Foreskin fibroblast (primary cell): ENCODE measurements at places on chromosomes 2 and 18.

- DNase-seq: no peak
Observed at GRCh38 chr2:85615413-85615728, 615 bp upstream of the USP39 start.

GRCh38 chr18:67586101-67586500, 69.6 kb upstream of the DSEL start:
- DNase-seq: no peak

DNA sequence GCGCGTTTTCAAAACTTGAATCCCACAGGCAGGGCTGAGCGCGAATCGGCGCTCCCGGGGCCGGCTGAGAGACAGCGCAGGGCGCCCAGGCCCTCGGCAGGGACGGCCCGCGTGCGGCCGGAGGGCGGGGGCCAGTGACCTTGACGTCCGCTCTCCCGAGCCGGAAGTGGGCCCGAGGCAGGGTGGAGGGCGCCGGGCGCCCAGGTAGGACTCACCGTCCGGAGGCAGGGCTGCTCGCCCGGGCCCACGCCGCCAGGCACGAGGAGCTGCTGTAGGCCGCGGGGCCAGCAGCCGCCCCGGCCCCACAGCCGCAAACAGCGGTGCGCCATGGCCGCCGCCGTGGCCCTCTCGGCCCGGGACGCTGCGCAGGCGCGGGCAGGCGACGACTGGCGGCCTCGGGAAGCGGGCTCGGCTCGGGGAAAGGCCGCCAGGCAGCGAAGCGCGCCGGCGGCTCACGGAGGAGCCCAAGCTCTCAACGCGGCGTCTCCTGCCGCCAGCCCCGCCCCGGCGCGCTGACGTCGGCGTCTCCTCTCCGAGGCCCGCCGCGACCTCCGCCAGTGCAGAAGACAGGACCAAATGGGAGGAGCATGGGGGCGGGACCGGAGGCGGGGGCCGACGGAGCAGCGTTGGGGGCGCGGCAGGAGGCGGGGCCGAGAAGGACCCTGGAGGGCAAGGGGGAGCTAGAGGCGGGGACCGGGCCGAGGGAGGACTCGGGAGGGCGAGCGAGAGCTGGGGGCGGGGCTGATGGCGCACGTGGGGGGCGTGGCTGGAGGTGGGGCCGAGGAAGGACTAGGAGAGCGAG, at the start of gene AFG3L2:
TSS of gene AFG3L2 (minus strand) at position 474 of the 802 bp plus-strand sequence. CDS start at position 329, 145 bp downstream.
- peak; percentile 100 for DNase-seq

GRCh38 chr2:84927275-84927627, 21.8 kb downstream of the TMSB10 start:
- DNase-seq: no peak

GRCh38 chr2:209648714-209649113, 122.9 kb upstream of the UNC80 start:
- peak; percentile 48 for DNase-seq

DNA sequence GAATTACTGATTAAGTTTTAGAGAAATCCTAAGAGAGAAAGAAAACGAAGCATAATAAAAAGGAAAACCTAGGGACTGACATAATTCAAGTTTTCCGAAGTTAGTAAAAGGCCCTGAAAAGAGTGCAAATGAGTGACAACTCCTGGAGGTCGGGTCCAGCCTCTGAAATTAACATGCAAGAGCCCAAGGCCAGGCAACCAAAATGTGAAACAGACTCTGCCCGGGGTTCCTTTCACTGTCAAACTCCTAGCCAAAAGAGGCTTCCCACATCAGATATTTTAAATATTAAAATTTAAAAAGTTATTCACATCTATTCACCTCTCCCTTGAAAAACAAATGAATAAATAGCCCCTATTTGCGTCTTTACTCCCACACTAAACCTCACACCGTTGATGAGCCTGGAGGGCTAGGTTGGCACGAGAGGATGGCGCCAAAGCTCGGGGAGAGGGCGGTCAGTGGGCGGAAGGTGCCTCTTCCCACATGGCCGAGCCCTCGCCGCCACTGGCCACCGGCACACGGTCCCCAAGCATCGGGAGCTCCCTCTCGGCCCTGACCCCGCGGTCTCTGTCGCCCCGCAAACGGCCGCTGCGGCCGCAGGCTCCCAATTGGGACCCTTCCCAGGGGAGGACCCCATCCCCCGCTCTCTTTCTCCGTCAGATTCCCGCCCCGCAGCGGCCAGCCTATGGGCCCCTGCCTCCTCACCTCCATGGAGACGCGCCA, 630 bp downstream of the PPM1G start:
- no peak for DNase-seq

- no peak for DNase-seq
Observed at GRCh38 chr18:23071285-23071684, 64.0 kb upstream of the CABLES1 start.

GRCh38 chr2:134020608-134021007, 233.3 kb upstream of the MGAT5 start:
- no peak for DNase-seq

DNA sequence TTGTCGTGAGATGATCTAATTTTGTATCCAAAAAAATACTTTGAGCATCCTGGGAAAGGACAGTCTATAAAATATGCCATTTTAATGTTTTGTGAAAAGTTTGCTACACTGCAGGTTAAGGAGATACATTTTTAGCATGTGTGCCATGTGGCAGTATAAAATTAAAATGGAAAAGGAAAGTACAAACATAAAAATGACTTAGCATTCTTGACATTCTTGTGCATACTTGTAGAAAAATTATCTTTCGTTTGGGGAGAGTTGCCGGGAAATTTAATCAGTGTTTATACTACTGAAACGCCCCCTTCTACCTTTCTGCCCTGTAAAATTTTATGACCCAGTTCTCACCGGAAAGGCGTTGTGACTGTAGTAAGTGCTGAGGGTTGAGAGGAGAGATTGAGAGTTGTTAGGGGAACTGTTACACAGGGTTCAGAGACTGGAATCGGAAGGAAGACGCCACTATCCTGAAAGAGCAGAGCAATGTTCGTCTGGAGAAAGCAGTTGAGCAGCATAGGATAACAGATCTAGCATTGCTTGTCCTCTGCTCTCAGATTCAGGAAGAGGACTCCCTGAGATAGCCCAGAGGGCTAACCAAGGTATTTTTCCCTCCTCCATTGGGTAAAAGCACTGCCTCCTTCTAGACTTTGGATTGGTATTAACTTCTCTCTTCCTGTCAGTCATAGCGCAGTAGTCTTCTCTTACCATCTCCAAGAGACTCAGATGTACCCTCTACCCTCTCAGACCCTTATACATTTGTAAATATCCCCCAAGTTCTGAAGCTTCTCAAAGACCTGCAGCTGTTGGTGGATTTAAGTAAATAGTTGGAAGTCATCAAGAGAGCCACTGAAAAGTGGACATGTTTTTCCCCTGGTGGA, 2.7 kb downstream of the CDH20 start:
- DNase-seq: no peak

DNA sequence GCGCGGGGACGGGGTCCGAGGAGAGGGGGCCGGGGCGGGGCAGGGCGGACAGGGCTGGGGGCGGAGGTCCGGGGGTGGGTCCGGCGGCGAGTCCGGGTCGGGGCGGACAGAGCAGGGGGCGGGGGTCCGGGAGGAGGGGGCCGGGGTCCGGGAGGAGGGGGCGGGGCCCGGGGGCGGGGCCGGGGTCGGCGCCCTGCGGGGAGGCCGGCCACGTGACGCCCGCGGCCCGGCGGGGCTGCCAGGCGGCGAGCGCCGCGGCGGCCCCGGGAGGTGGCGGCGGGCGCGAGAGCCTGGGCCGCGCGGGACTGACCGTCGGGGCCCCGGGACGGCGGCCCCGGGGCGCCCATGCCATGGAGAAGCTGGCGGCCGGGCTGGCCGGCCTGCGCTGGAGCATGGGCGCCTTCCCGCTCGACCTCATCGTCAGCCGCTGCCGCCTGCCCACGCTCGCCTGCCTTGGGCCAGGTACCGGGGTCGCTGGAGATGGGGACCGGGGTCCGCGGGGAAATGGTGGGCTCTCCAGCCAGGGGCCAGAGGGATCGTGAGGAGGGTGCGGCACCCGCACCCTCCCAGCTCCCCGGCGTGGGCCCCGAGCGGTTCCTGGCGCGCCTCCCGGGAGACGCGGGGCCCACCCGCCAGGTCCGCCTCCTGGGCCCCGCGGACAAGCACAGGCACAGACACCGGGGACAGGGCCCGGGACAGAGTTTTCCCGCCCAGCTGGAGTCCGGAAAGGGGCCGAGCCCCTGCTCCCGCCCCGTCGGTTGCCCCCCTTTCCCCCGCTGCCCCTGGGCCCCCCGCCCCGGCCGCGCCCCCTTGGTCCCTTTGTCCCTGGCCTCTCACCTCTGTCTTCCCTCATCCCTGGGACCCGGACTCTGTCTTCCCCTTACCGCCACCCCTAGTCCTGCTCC, at the start of gene GAREM2:
TSS of gene GAREM2 (plus strand) at position 218 of the 905 bp plus-strand sequence. CDS start at position 351, 133 bp downstream.
- peak; percentile 28 for DNase-seq

GRCh38 chr2:71467180-71467815, 13.9 kb downstream of the DYSF start:
- DNase-seq: no peak

GRCh38 chr2:223625652-223626051, 23.5 kb upstream of the SCG2 start:
- no peak for DNase-seq

GRCh38 chr2:179243046-179243445, 21.6 kb downstream of the SESTD1 start:
- no peak for DNase-seq

DNA sequence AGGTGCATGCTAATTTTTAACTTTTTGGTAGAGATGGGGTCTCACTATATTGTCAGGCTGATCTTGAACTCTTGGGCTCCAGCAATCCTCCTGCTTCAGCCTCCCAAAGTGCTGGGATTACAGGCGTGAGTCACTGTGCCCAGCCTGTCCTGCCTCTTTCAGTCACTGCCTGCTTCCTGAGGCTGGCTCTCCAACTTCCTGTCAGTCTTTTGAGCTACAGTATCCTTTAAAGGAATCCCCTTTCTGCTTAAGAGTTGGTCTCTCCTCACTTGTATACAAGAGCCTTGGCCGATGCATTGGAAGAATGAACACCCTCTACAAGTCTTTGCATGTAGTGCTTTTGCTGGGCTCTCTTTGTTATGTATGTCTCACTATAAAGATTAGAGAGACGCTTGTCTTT, 88.4 kb upstream of the SMAD2 start:
- no peak for DNase-seq

- DNase-seq: peak; percentile 30
Observed at GRCh38 chr2:197813093-197813787, 8.8 kb downstream of the PLCL1 start.

GRCh38 chr18:33128581-33128980, 311.9 kb downstream of the CCDC178 start:
- DNase-seq: no peak

- no peak for DNase-seq
Observed at GRCh38 chr18:3451989-3452749, 2.2 kb downstream of the TGIF1 start.

DNA sequence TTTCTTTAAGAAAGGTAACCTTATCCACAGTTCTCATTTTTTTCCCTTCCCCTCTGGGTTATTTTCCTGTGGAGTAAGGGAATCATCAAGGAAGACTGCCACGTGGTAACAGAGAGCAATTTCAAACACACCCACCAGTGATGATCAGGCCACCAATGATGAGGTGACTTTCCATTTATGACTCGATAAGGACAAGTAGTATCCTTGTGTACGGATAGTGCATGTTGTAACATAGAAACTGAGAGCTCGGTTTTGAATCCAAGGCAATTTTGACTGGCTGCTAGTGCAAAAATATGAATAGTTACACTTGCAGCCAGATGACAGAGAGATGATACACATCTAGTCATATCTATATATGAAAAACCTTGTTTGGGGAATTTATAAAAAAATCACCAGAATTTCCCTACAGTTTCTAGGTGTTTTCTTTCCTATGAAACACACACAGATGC, 143.6 kb upstream of the TCF4 start:
- DNase-seq: peak; percentile 2

DNA sequence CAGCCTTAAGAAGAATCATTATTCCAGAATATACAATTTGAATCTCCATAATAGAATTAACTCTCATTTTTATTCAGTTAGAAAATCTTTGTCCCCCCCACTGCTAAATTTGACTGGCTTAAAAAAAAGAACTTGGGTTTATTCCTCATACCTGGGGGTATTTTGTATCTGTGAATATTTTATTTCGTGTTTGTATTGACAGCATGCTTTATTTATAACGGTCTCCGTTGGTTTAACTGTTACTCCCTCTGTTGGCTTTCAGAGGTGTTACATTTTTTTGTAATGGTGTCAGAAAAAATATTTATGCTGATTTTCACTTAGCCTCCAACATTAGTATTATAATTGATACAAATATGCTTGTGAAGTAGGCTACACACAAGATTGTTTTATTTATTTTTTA, 109.1 kb downstream of the HAUS1 start:
- DNase-seq: no peak

DNA sequence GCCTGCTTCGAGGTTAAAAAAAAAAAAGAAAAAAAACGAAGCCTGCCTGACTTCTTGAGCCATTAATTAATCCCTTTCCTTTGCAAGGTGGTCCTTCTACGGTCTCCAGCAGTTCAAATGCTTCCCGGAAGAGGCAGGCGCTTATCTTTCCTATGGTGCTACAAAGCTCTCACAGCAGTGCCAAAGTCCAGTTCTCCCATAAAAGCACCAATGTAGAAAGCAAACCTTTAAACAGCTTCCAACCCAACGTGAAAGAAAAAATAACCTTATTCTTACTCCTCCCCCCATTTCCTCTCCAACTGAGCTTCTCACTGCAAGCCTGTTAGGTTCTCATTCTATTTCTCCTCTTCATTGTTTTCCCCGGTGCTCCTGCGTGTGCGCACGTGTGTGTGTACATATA, 317.4 kb upstream of the SOX11 start:
- no peak for DNase-seq

- peak; percentile 95 for DNase-seq
Observed at GRCh38 chr2:146982393-146982846, 862.4 kb upstream of the ACVR2A start.

DNA sequence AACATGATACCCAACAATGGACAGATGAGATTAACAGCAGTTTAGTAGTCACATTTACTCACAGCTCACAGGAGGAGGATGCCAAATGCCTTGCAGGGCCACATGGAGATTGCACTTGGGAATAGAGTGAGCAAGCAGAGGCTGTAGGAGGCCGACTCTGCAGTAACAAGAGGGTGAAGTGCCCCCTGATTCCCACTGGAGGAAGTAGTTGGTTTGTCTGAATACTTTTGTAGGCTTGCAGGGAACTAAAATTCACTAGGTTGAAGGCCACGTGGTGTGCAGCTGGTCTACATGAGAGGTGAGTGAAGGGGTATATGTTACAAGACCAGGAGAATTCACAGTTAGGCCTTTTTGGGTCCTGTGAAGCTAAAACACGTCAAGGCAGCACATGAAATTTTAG, 419.3 kb upstream of the TNP1 start:
- DNase-seq: peak; percentile 78

DNA sequence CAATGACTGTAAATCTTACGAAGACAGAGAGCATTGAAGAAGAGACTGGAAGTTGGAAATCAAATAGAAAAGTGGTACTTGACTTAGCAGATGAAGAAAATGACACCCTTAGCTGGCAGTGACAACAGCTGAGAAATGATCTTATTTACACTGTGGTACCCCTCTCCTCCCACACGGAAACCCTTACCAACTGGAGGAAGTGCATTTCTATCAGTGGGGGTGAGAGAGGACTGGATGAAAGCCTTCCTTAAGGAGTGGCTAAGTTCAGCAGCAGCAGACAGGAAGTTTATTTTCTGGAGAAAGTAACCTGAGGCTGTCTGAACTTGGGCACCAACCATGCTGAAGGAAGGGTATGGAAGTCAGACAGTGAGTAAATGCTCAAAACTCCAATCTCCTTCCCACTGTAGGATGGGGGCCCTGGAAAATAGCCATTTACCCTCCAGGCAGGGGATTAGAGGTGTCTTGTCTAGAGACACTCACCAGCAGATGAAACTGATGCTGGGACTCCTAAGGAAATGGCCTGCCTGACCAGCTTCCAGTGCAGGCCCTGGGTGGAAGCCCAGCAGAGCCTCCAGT, 160.2 kb upstream of the NCK2 start:
- DNase-seq: no peak
